ENCODE measurements at places on chromosomes 1 and 21.

- no peak for DNase-seq
Measured at GRCh38 chr1:51649593-51650091, 32.8 kb downstream of the OSBPL9 start.

DNA sequence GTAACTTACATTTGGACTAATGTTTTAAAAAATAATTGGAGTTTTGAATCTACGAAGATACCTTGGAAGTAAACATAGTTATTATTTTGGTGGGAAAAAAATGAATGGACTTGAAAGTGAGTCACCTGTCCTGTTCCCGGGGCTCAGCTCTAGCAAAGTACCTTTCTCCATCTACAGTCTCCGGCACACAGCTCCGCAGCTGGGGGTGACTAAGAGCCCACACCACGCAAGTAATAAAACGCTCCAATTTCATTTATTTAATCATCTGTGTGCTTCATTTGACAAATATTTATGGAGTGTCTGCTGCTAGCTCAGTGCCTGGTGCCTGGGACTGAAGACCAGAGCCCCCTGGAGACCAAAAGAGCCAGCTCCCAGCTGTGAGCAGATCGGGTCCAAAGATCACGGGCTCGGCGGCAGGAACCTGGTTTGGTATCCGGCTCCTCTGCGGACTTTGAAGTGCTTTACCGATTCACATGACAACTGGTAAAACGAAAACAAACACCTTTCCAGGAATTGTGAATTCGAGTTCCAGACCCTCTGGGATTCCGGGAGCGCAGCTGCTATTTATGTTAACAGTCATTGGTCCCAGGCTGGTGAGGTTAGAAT is 1.7 kb upstream of the RIPK4 start:
- peak; percentile 87 for DNase-seq

- no peak for DNase-seq
Measured at GRCh38 chr1:7687411-7687810, 83.7 kb upstream of the VAMP3 start.

DNA sequence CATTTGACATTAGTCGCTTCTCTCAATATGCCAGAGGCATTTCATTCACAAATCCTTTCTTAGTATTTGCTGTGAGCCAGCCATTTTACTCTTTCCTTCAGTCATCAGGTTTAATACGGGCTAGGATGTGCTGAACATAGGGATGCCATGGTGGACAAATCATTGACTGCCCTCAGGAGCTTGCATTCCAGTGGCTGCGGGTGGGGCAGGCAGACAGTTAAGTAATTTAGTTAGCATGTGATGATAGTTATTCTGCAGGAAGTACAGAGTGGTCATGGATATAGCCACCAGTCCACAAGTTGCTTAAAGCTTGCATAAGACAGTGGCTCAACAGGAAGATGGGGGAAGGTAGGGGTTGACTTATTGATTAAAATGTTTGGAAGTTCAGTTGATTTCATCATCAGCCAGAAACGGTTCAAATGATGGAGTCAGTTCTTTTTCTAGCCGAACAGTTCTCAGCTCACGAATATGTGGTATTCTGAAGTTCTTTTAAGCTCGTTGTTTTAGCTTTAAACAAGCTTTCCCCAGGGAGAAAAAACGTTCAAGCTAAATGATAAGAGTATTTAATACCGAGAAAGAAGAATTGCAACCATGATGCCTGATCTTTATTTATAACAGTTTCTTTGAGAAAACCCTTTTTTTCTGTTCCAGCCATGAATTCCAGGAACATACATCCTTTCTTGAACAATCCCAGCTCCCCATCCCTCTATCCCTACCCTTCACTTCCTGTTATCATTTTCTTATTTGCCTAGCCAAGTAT is 1.4 kb downstream of the SLC22A15 start:
- DNase-seq = peak; percentile 81

DNA sequence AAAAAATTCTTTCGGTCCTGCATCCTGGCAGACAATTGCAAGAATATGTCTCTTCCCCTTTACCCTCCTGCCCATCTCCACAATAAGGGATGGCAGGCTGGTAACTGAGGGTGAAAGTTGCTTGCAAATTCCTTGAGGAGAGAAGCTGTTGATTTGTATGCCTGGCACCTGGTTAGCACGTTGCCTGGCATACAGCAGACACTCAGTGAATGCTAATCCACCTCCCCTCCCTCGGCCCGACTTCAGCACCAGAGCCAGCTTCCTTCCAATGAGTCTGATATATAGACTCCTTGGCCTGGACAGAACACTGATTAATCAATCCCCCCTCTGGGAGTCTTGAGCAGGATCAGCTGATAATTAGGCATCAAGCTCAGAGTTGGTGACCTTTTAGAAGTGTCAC is 39.1 kb downstream of the KCNC4 start:
- no peak for DNase-seq

- DNase-seq = no peak
Measured at GRCh38 chr1:178868706-178869105, 2.2 kb downstream of the ANGPTL1 start.

GRCh38 chr1:220872296-220872695 is 6.9 kb upstream of the HLX start:
- DNase-seq = no peak

GRCh38 chr21:23152130-23152529 is 2153.9 kb downstream of the NCAM2 start:
- DNase-seq = no peak

DNA sequence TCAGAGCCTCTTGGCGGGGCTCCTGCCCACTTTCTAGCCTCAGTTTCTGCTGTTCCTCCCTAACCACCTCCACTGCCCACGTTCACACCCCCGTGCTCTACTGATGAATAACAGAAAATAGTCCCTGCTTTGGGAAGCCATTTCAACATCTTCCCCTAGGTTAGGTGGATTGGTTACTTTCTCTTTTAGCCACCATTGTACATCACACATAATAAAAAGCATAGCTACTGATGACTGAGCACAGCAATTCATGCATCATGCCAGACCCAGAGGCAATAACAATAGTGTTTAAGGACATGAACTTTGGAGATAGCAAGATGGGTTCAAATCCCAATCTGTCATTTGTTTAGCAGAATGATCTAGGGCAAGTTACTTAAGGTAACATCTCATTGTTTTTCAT is 74.6 kb downstream of the COLGALT2 start:
- no peak for DNase-seq

All from fibroblast of skin of right biceps (primary cell).